ENCODE measurements at places on chromosomes 2 and 18. TPM values are rescaled to one million over a fixed set of nuclear protein-coding genes. Genes with fewer than 3 reads are reported as not detected.

Gene CPS1
- 8.1 TPM for total RNA-seq

Gene TRIB2
- 69.3 TPM for total RNA-seq

Gene VWC2L
- total RNA-seq, result not detected

Gene CERKL
- total RNA-seq, result 0.33 TPM

Gene PLGLB1
- 5.8 TPM for total RNA-seq

Gene EIF2B4
- total RNA-seq, result 30.3 TPM

Gene KLHL41
- total RNA-seq, result 1.0 TPM

Gene SCN9A
- total RNA-seq, result 15.9 TPM

Gene PLB1
- total RNA-seq, result 19.5 TPM

Gene SFT2D3
- total RNA-seq, result 8.8 TPM

Gene TMEM200C
- total RNA-seq, result 1.0 TPM

Gene CDKL4
- total RNA-seq, result 0.95 TPM

Gene G6PC2
- total RNA-seq, result not detected

Gene ADCYAP1
- total RNA-seq, result not detected

Gene FARSB
- total RNA-seq, result 12.9 TPM

GRCh38 chr18:23036660-23037201, 98.6 kb upstream of the CABLES1 start:
- no peak overlapping the region for H3K4me3 ChIP-seq
- H3K4me1 ChIP-seq, result no peaks in the 10 kb centered on the region
- H3K36me3 ChIP-seq, result no peaks in the 10 kb centered on the region
- no peak overlapping the region for H3K27ac ChIP-seq

GRCh38 chr18:13642440-13642827, 83.9 kb downstream of the FAM210A start:
- peaks cover 32% of the 10 kb centered on the region for H3K36me3 ChIP-seq
- no peak for DNase-seq
- H3K27me3 ChIP-seq, result no peaks in the 10 kb centered on the region
- no peaks in the 10 kb centered on the region for H3K4me1 ChIP-seq
- no peak overlapping the region for H3K4me3 ChIP-seq

DNA sequence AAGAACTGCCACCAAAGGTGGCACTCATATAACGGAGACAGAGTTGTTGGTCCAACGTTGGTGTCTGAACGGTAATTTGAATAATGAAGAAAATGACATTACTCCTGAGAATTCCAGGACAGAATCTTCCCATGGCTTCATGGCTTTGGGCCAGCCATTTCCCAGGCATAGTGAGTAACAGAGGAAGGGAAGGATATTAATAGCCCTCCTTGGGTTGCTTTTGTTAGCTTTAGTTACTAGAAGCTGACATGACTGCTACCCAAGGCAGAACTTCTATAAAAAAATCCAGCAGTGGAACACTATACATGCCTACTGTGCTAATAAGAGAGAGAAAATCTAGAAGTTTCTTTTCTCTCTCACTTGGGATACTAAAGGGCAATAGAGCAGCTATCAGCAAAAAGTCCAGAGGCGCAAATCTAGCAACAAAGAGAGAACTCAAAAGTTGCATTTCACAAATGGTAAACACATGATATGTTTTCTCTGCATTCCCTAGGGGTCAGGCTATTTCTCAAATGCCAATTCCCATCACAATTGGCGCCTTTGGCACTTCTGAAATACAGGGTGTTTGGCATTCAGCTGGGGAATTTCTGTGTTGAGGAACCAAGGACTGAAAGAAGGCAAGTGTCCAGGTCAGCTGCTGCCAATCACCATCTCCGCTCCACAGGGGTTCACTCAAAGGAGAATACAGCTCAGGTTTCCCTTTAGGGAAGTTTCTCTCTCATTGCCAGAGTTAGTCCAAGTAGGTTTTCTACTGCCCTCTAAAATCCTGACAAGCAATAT, 160.8 kb upstream of the KYNU start:
- no peaks in the 10 kb centered on the region for H3K4me1 ChIP-seq
- DNase-seq, result no peak
- H3K27ac ChIP-seq, result no peak overlapping the region
- no peaks in the 10 kb centered on the region for H3K27me3 ChIP-seq

GRCh38 chr2:10575609-10576280, 114.0 kb downstream of the NOL10 start:
- H3K4me3 ChIP-seq, result no peak overlapping the region
- no peaks in the 10 kb centered on the region for H3K4me1 ChIP-seq
- no peaks in the 10 kb centered on the region for H3K27me3 ChIP-seq
- DNase-seq, result no peak
- H3K27ac ChIP-seq, result no peak overlapping the region
- peaks cover 97% of the 10 kb centered on the region for H3K36me3 ChIP-seq

- H3K36me3 ChIP-seq, result peaks cover 5% of the 10 kb centered on the region
- no peak for DNase-seq
- peaks cover 26% of the 10 kb centered on the region for H3K4me1 ChIP-seq
- no peak overlapping the region for H3K4me3 ChIP-seq
- H3K27me3 ChIP-seq, result no peaks in the 10 kb centered on the region
- H3K27ac ChIP-seq, result no peak overlapping the region
Observed at GRCh38 chr18:49247781-49248180, 212.7 kb downstream of the DYM start.

DNA sequence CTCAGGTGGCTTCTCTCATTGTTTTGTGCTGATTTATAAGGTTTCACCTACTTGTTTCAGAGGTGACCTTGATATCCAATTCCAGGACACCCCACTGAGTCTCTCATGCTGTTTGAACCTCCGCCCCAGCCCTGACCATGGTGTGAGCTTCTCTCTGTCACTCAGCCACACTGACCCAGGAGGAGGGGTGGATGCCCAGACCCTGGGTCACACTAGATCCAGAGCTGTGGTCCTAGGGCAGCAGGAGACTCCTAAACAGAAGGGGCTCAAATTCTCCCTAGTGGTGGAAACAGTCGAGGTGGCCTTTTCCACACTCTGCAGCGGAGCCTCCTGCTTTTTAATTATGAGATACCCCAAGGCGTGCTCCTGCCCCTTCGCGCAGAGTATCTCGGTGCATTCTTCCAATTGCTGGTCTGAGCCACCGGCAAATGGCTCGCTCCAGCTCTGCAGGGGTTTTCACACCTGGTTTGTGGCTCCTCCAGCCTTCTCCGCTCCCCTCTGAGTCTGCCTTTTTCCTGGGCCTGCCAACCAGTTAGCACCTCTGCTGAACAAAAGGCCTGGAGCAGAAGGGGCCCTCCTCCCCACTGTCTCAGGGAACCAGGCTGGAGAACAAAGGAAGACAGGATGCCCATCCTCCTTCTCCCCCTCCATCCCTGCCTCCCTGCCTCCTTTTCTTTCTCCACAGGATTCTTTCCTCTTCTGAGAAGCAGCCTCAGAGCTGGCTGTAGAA, 147.3 kb upstream of the SPRED2 start:
- H3K36me3 ChIP-seq, result no peaks in the 10 kb centered on the region
- H3K27me3 ChIP-seq, result no peaks in the 10 kb centered on the region
- H3K4me3 ChIP-seq, result no peak overlapping the region

GRCh38 chr2:234286118-234286598, 210.7 kb downstream of the ARL4C start:
- H3K4me1 ChIP-seq, result peaks cover 20% of the 10 kb centered on the region
- no peak for DNase-seq
- H3K27ac ChIP-seq, result no peak overlapping the region

GRCh38 chr18:58069721-58070292, 25.8 kb downstream of the NEDD4L start:
- H3K4me1 ChIP-seq, result no peaks in the 10 kb centered on the region
- no peaks in the 10 kb centered on the region for H3K36me3 ChIP-seq
- DNase-seq, result no peak

GRCh38 chr2:74768401-74768914, 65.5 kb upstream of the HK2 start:
- no peak overlapping the region for H3K4me3 ChIP-seq
- peak overlapping the region; percentile 26 for H3K27ac ChIP-seq
- DNase-seq, result no peak
- no peaks in the 10 kb centered on the region for H3K27me3 ChIP-seq
- no peaks in the 10 kb centered on the region for H3K36me3 ChIP-seq
- H3K4me1 ChIP-seq, result no peaks in the 10 kb centered on the region

GRCh38 chr2:181304011-181304844, 153.0 kb upstream of the ITGA4 start:
- H3K36me3 ChIP-seq, result no peaks in the 10 kb centered on the region
- DNase-seq, result peak; percentile 54
- peaks cover 78% of the 10 kb centered on the region for H3K4me1 ChIP-seq
- H3K4me3 ChIP-seq, result peak overlapping the region; percentile 20
- H3K27ac ChIP-seq, result peak overlapping the region; percentile 92

- H3K36me3 ChIP-seq, result no peaks in the 10 kb centered on the region
- no peak for DNase-seq
- H3K27me3 ChIP-seq, result no peaks in the 10 kb centered on the region
Observed at GRCh38 chr18:57837917-57838548, 34.9 kb upstream of the ATP8B1 start.

DNA sequence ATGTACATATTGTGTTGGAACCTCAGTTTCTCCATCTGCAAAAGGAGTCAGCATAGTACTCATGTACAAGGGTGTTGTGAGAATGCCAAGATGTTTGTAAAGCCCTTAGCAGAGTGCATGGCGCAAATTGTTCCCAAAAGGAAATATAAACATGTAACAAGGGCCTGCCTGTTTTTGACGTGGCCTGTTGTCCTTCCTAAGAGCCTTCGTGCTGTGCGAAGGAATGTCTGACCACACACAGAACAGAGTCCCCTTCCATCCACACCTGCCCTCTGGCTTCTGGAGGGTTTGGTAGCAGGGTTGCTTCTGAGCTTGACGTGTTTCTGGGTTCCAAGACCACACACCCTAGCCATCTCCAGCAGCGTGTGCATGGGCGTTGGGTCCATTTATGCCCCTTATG, 34.9 kb downstream of the CABLES1 start:
- H3K4me3 ChIP-seq, result no peak overlapping the region
- H3K27me3 ChIP-seq, result no peaks in the 10 kb centered on the region
- no peaks in the 10 kb centered on the region for H3K36me3 ChIP-seq
- H3K4me1 ChIP-seq, result no peaks in the 10 kb centered on the region

GRCh38 chr2:42331569-42332284, 29.3 kb downstream of the COX7A2L start:
- DNase-seq, result no peak
- H3K4me1 ChIP-seq, result peaks cover 4% of the 10 kb centered on the region
- no peak overlapping the region for H3K27ac ChIP-seq
- H3K27me3 ChIP-seq, result no peaks in the 10 kb centered on the region
- peaks cover 5% of the 10 kb centered on the region for H3K36me3 ChIP-seq

DNA sequence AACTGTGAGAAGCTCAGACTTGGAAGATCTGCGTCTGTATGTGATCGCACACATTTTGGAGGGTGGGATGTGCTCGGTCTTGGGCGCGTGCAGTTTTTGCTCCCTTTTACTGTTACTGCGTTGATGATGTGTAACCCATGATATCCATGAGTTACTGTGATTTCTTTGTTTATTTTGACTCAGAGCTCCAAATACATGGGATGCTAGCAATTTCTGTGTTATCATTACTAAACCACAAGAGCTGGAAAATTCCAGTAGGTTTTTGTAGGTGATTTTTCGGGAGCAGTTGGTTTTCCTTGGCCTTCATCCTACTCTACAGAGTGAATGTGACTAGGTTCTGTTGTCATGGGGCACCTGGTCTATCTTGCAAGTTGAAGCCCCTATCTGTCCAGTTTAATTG, 124.2 kb downstream of the AGAP1 start:
- DNase-seq, result no peak
- no peak overlapping the region for H3K27ac ChIP-seq
- no peaks in the 10 kb centered on the region for H3K27me3 ChIP-seq
- peaks cover 25% of the 10 kb centered on the region for H3K4me1 ChIP-seq

GRCh38 chr2:58594175-58594574, 353.1 kb upstream of the FANCL start:
- H3K27me3 ChIP-seq, result no peaks in the 10 kb centered on the region
- no peaks in the 10 kb centered on the region for H3K36me3 ChIP-seq
- no peak overlapping the region for H3K27ac ChIP-seq
- H3K4me1 ChIP-seq, result no peaks in the 10 kb centered on the region
- no peak overlapping the region for H3K4me3 ChIP-seq

DNA sequence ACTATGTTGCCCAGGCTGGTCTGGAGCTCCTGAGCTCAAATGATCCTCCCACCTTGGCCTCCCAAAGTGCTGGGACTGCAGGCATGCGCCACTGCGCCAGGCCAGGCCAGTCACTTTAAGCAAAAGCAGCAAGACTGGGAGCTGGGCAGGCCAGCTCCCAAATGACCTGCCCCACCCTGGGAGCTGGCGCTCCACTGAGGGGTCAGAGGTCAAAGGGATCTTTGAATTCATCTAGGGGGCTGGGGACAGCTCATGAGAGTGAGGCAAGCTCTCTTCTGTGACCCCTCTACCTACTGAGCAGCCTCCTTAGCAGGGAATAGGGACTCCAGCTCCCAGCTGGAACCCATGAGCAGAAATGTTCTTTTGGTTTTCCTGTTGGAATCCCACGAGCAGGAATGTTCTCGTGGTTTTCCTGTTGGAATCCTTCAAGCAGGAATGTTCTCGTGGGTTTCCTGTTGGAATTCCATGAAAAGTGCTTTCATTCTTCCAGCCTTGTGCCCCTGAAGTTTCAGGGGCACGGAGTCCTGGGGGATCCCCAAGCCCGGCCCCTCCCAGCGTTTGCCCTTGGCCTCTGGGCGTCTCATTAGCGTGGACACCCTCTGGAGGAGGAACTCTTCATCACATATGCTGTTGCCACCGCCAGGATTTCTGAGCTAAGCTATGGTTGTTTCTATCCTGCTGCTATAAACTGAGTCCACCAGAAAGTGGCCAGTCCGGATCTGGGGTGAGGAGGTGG, 162.0 kb upstream of the HAAO start:
- H3K27ac ChIP-seq, result peak overlapping the region; percentile 9
- no peak overlapping the region for H3K4me3 ChIP-seq
- DNase-seq, result no peak
- no peaks in the 10 kb centered on the region for H3K27me3 ChIP-seq
- H3K4me1 ChIP-seq, result peaks cover 31% of the 10 kb centered on the region

- no peak overlapping the region for H3K4me3 ChIP-seq
- no peaks in the 10 kb centered on the region for H3K4me1 ChIP-seq
- H3K27ac ChIP-seq, result no peak overlapping the region
- DNase-seq, result no peak
- no peaks in the 10 kb centered on the region for H3K27me3 ChIP-seq
Observed at GRCh38 chr18:11179959-11180519, 30.7 kb upstream of the PIEZO2 start.

GRCh38 chr2:132279344-132279743, 117.6 kb upstream of the ANKRD30BL start:
- no peaks in the 10 kb centered on the region for H3K4me1 ChIP-seq
- no peaks in the 10 kb centered on the region for H3K27me3 ChIP-seq
- no peak overlapping the region for H3K27ac ChIP-seq
- no peak overlapping the region for H3K4me3 ChIP-seq
- DNase-seq, result no peak

DNA sequence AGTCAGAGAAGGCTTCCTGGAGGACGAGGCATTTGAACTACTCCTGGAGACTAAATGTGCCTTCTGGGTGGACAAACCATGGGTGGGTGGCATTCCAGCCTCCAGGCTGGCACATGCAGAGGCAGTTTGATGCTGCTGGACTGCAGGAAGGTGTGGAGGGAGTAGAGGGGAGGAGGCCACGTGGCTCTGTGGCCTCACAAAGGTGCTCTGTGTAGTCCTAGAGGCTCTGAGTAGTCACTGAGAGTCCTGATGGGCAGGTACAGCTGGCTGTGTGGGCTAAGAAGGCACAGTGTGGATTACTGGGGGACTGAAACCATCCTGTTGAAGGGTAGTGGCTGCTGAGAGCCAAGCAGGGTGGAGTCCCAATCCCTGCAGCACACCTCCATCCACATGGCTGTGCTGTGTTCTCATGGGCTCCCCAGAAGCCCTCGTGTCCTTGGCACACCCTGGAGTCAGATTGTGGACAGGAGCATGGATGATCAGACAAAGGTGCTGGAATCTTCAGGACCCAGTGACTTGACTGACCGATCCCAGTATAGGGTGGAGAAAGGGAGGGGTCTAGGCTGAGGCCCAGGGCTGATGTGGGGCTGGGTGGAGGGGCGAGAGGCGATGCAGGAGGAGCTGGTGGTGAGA, 87.4 kb upstream of the HS6ST1 start:
- no peak overlapping the region for H3K27ac ChIP-seq
- no peak overlapping the region for H3K4me3 ChIP-seq
- H3K27me3 ChIP-seq, result no peaks in the 10 kb centered on the region
- peak; percentile 43 for DNase-seq
- no peaks in the 10 kb centered on the region for H3K36me3 ChIP-seq
